ENCODE measurements at places on chromosomes 6 and 20. TPM values are rescaled to one million over a fixed set of nuclear protein-coding genes. Genes with fewer than 3 reads are reported as not detected.

The DTNBP1 gene
- 13.6 TPM for total RNA-seq

The COL9A1 gene
- total RNA-seq, result 30.8 TPM

The DLL1 gene
- 59.8 TPM for total RNA-seq

The TBCC gene
- 21.7 TPM for total RNA-seq

The TCP11 gene
- total RNA-seq, result not detected

The KAT14 gene
- 31.9 TPM for total RNA-seq

The TREM2 gene
- total RNA-seq, result not detected

The NRSN1 gene
- total RNA-seq, result 0.54 TPM

The POLR1C gene
- total RNA-seq, result 45.8 TPM

The EYS gene
- total RNA-seq, result 0.40 TPM

The GGTLC1 gene
- not detected for total RNA-seq

The SEL1L2 gene
- total RNA-seq, result not detected

The OLIG3 gene
- 0.14 TPM for total RNA-seq

The FAM217A gene
- total RNA-seq, result not detected

The FHL5 gene
- not detected for total RNA-seq

The UTRN gene
- total RNA-seq, result 76.8 TPM

The MYCT1 gene
- not detected for total RNA-seq

The BMP7 gene
- 14.5 TPM for total RNA-seq

The DEFB128 gene
- total RNA-seq, result not detected

The C6orf52 gene
- total RNA-seq, result 8.2 TPM

The BMP2 gene
- 0.84 TPM for total RNA-seq

The GMPR gene
- total RNA-seq, result 0.16 TPM

The CRIP3 gene
- total RNA-seq, result 2.0 TPM

The CRISP2 gene
- not detected for total RNA-seq

The PROKR2 gene
- not detected for total RNA-seq

The MGME1 gene
- 35.2 TPM for total RNA-seq

The CNR1 gene
- total RNA-seq, result 8.4 TPM

The SPAG4 gene
- total RNA-seq, result 2.3 TPM

The GABRR1 gene
- total RNA-seq, result not detected

The SLC35F1 gene
- 41.4 TPM for total RNA-seq

The C6orf58 gene
- total RNA-seq, result 0.82 TPM

The ETV7 gene
- not detected for total RNA-seq

The COX4I2 gene
- total RNA-seq, result not detected

The EDN3 gene
- 0.20 TPM for total RNA-seq

The WFDC10B gene
- not detected for total RNA-seq

The WTAP gene
- total RNA-seq, result 126 TPM

The MLN gene
- total RNA-seq, result not detected

The RHAG gene
- total RNA-seq, result not detected

The SRMS gene
- total RNA-seq, result not detected

The PDYN gene
- 0.63 TPM for total RNA-seq

The VIP gene
- total RNA-seq, result not detected

The BHLHE23 gene
- not detected for total RNA-seq

The ECT2L gene
- total RNA-seq, result not detected

The CGA gene
- not detected for total RNA-seq

The JPH2 gene
- total RNA-seq, result 0.07 TPM

The NKX2-4 gene
- total RNA-seq, result not detected

The FABP7 gene
- 256 TPM for total RNA-seq

The PNPLA1 gene
- not detected for total RNA-seq

The DCDC2 gene
- total RNA-seq, result not detected

Data from neural crest cell (in vitro differentiated cells).